Cortex of kidney (tissue), 1 donor: ENCODE measurements at places on chromosomes 16 and 17.

DNA sequence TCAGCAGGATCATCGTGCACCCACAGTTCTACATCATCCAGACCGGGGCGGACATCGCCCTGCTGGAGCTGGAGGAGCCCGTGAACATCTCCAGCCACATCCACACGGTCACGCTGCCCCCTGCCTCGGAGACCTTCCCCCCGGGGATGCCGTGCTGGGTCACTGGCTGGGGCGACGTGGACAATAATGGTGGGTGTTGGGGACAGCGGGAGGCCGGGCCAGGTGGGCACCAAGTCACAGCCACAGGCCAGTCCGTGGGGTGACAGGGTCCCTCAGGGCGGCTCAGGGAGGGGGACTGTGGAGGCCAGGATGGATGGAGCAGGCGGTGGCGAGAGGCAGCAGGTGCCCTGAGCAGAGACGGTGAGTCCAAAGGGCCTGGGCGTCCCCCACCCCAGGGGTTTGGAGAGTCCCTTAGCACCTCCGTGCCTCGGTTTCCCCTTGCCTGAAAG, 1.0 kb downstream of the TPSD1 start:
- DNase-seq, result no peak

DNA sequence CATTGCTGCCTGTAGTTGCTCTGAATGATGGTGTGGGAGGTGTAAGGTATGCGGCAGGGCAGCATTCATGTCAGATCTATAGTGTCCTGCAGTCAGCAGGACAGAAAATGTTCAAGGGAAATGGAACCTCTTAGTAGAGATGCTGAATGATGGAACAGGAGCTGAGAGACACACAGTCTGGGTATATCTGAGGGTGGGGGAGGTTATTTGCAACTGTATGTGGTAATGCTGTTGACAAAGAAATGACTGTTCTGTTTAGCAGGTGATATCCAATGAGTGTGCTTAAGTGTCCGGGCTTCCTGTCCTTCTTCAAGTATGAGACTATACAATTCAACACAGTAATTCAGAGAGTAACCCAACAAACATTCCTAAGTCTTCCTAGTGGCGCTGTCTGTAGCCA, 46.6 kb downstream of the STH start:
- DNase-seq, result no peak

GRCh38 chr17:7629939-7630571, at the start of gene SHBG:
Gene SHBG (plus strand): TSS chr17:7630135. CDS start chr17:7630173, 38 bp downstream.
- DNase-seq, result no peak

DNA sequence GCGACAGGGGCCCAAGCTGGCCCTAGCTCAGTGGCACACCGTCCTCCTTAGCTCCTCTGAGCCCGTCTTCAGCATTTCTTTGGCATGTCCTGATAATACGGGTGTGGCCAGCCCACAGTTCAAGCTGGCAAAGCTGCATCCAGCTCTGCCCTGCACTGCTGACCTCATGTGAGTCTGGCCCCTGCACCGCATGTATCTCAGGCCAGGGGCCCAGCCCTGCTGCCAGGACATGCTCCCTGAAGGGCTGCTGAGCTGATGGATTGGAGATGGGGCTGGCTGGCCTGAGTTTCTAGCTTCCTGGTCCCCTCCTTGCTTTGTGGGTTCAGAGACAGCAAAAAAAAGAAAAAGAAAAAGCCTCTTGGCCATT, 2.4 kb downstream of the DOC2B start:
- no peak for DNase-seq

- DNase-seq, result no peak
Measured at GRCh38 chr16:14307527-14308367, 236.6 kb downstream of the MRTFB start.

DNA sequence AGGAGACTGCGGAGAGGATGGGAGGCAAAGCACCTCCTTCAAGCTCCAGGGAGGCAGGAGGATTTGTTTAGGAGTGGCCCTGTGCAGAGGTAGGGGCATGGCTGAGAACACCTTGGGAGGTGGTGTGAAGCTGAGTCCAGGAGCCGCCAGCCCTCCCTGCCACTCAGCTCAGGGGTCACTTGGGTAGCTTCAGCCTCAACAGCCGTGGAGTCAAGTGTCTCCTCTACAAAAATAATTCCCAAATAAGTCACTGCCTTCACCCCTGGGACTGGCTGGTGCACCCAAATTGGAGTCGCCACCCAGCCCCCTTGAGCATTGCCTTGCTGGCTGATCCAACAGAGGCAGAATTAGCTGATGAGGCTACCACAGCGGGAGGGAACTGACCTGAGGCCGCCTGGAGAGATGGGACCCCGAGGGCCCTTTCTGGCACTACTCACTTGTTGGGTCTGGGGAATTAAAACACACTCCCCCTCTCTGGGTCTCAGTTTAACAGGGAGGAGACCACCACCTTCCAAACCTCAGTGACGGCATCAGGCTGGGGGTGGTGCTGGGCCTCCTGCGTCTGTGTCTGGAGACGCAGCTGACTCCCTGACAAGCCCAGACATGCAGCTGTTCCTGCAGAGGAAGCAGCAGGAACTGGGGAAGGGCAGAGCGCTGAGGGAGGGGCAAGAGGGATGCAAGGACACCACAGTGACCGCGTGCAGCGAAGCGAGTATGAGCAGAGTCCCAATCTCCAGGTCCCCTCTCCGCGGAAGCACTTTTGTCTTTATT, 87.9 kb upstream of the TOB1 start:
- no peak for DNase-seq

- DNase-seq, result no peak
Measured at GRCh38 chr17:76716839-76717215, 6.1 kb upstream of the MXRA7 start.

DNA sequence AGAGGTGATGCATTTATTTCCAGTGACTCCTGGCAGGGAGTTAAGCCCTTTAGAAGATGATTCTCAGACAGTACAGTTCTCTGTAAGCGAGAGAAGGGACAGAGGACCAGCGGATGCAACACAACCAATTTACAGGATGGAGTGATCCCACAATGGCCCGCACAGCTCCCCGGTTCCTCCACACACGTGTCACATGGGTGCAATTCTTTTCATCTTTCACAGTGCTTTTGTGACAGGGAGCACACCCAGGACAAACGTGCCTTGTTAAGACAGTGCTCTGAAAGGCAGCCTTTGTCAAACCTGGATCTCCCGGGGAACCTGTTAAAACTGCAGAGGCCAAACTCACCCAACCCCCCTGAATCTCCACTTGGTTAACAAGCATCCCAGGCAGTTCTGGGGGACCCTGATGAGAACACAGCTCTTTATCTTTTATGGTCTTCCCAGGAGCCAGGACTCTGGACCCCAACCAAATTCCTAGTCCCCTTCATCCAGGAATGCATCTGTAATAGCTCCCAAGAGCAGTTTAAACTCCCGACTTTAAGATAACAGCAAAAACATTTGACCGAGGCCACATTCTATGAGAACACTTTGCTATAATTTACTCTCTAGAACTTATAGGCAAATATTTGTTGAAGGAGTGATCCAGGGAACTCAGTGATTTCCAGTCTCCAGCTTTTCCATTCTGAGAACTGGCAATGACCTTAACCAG, 134.9 kb upstream of the CDH5 start:
- no peak for DNase-seq

DNA sequence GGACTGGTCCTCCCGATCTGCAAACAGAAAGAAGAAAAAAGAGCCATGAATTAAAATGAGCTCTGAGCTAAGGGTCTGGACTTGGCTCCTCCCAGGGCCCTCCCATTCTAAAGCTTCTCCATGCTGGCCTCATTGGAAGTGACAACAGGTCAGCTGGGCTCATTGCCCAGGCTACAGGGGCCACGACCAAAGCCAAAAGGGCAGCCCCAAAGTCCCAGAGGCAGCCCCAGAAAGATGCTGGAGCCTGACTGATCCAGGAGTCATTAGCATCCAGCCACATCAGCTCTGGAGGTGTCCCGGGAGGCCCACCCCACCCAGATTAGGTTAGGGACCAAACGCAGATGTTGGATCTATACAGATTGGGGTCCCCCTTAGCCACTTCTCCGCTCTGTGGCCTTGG, 58.2 kb downstream of the MYH11 start:
- no peak for DNase-seq

DNA sequence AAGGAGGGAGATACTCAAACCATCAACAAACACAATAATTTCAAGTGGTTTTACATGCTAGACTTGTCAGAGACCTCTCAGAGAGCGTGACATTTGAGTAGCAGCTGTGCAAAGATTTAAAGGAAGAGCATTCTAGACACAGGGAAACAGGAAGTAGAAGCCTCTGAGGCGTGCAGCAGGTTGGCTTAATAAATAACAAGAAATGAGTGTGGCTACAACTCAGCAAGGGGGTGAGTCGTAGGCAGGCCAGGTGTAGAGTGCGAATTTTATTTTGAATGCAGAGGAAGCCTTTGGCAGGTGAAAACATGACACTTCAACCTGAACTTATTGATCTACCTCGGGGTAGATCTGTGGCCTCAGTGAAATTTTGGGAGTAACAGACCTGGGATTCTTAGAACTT, 73.2 kb upstream of the MRTFB start:
- DNase-seq, result no peak

GRCh38 chr17:30091121-30091670, 25.4 kb upstream of the NSRP1 start:
- no peak for DNase-seq

DNA sequence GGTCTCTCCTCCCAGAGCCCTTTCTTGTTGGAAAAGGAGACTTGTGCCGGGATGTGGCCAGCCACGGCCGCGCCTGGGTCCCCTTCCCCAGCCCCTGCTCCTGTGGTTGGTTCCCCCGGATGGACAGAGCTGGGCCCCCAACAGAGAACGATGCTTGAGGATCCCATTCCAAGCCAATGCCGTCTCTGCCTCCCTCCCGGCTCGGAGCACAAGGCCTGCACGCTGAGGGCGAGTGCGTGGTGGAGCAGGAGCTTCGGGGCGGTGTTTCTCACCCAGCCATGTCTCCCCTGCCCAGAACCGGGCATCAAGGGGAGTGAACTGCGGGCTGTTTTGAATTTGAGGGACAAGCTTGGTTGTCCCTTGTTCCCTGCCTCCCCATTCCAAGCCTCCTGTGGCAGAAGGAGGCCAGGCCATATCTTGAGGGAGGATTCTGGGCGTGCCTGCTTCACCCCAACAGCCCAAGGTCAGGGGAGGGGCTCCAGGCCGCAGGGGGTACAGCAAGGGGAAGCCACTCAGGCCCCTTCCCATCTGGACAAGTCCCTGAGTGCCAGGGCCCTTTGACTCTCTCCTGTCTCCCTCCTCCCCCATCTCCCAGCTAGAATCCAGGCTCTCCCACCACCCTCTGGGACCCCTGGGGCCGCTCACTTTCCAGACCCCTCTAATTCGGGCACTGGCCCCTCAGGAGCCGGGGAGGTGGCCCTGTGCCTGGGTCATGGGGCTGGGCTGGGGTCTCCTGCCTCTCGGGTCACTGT, 43.6 kb downstream of the SOCS3 start:
- no peak for DNase-seq
